Suprapubic skin (tissue), 4 donors: ENCODE measurements at places on chromosomes 13 and 19.

- no peak overlapping the region for H3K4me3 ChIP-seq
- no peak overlapping the region for H3K27ac ChIP-seq
- H3K4me1 ChIP-seq = peaks cover 7% of the 10 kb centered on the region
- no peaks in the 10 kb centered on the region for H3K36me3 ChIP-seq
- no peaks in the 10 kb centered on the region for H3K27me3 ChIP-seq
- DNase-seq = no peak
These were observed 238.3 kb upstream of the MAB21L1 start for GRCh38 chr13:35714588-35715377.

- H3K27me3 ChIP-seq = no peaks in the 10 kb centered on the region
- H3K4me1 ChIP-seq = peaks cover 30% of the 10 kb centered on the region
- no peak overlapping the region for H3K4me3 ChIP-seq
- peaks cover 13% of the 10 kb centered on the region for H3K36me3 ChIP-seq
- DNase-seq = no peak
These were observed 3.7 kb upstream of the CLPTM1 start for GRCh38 chr19:44951179-44952159.

DNA sequence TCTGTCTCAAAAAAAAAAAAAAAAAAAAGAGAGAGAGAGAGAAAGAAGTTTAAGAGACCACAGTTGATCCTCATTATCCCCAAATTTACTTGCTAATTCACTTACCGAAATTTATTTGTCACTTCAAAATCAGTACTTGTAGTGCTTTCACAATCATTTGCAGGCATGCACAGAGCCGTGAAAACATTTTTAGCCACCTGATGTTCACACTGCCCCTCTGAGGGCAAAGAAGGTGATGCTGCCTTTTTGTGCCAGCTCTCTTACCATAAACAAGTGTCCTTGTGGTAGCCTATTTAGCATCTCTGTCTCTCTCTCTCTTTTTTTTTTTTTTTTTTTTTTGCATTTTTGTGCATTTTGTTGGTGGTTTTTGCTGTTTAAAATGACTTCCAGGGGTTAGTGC, 24.1 kb upstream of the CASP14 start:
- no peaks in the 10 kb centered on the region for H3K4me1 ChIP-seq
- DNase-seq = no peak
- H3K36me3 ChIP-seq = no peaks in the 10 kb centered on the region
- H3K4me3 ChIP-seq = no peak overlapping the region
- H3K27me3 ChIP-seq = peaks cover 37% of the 10 kb centered on the region

- peaks cover 44% of the 10 kb centered on the region for H3K4me1 ChIP-seq
- H3K27ac ChIP-seq = peak overlapping the region; percentile 94
- no peaks in the 10 kb centered on the region for H3K27me3 ChIP-seq
- peak overlapping the region; percentile 32 for H3K4me3 ChIP-seq
- no peak for DNase-seq
- H3K36me3 ChIP-seq = peaks cover 50% of the 10 kb centered on the region
These were observed 2.7 kb upstream of the NOP53 start for GRCh38 chr19:47742634-47743033.

DNA sequence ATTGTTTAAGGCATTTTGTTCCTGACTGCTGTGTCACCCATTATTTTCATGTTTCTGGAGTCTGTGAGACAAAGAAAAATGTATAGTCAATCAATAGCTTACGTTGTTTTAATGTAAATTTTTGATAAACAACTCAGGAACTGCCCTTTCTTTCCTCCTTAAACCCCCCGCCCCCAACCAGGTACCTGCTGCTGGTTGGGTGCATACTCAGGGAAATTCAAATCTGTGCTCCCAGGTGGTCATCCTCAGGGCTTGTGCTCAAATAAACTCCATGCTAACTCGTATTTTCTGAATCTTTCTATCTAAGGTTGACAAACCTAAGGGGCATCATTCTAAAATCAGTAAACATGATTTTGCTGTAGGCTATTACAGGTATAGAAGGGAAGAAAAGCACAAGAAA, 4.1 kb upstream of the CDC16 start:
- DNase-seq = no peak
- H3K4me3 ChIP-seq = no peak overlapping the region
- peaks cover 12% of the 10 kb centered on the region for H3K4me1 ChIP-seq
- H3K27ac ChIP-seq = no peak overlapping the region
- no peaks in the 10 kb centered on the region for H3K36me3 ChIP-seq

DNA sequence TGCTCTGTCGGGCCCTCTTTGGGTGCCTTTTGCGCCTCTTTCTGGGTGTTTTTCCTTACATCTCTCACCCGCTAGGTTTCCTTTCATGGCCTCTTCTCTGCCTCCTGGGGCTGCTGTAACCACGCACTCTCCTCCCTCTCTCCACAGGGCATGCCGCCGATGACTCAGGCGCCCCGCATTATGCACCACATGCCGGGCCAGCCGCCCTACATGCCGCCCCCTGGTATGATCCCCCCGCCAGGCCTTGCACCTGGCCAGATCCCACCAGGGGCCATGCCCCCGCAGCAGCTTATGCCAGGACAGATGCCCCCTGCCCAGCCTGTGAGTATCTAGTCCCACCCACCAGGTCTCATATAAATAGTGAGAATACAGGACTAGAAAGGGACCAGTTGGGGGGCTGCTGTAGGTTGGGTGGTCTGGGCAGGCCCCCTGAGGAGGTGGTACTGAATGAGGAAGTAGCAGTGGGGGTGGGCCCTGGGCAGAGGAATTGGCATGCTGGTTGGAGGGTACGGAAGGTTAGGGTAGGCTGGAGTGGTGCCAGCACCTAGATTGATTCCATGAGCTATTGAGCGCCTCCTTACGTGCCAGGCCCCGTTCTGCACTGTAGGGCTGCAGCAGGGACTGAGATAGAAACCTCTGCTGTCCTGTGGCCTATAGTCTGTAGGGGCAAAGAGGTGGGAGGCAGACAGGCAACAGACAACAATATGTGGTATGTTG, 11.9 kb downstream of the SNRPA start:
- no peak overlapping the region for H3K27ac ChIP-seq
- no peaks in the 10 kb centered on the region for H3K4me1 ChIP-seq
- peaks cover 88% of the 10 kb centered on the region for H3K36me3 ChIP-seq
- no peak for DNase-seq
- no peaks in the 10 kb centered on the region for H3K27me3 ChIP-seq

GRCh38 chr13:87206708-87207107, 464.5 kb upstream of the SLITRK5 start:
- H3K27me3 ChIP-seq = no peaks in the 10 kb centered on the region
- H3K36me3 ChIP-seq = no peaks in the 10 kb centered on the region
- H3K27ac ChIP-seq = no peak overlapping the region
- DNase-seq = no peak
